A549 (cell line): ENCODE measurements at places on chromosomes 2 and 18.

GRCh38 chr2:240146627-240147278 is 6.3 kb upstream of the OTOS start:
- DNase-seq: no peak

- no peak for DNase-seq
Measured at GRCh38 chr2:225756198-225756597, 356.7 kb downstream of the NYAP2 start.

DNA sequence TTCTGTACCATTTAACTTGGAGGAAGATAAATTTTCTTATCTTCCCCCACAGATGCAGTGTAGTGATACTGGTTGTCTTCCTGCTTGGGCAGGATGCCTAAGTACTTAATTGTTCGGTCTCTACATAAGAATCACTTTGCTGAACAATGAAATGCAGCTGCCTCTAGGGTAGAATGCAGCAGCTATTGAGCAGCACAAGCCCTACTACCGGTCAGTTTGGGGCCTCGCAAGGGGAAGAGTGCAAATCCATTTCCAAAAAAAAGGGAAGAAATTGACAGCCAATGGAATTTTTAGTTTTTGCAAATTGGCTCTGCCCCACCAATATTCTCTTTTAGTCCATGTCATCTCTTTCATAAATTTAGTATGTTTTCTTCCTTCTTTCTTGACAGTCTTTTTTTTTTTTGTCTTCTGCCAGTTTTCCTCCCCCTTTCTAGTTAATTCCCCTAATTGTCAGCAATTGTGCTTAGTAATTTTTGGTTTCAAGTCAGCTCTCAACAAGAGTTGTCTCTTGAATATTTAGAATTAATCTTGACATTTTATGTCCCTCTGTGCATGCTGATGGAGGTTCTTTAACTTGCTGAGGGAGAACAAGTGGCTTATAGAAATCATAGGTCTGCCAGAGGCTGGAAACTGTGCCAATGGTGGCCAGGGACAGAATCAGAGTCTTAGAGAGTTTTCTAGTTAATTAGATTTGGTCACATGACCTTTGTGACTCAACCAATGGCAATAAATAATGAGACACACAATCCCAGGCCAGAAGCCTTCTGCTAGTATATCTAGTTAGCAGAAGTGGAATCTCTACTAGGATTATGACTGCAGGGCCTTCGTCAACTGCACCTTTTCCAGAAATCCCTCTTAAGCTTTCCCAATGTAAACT is 270.0 kb downstream of the CTNNA2 start:
- DNase-seq: no peak

DNA sequence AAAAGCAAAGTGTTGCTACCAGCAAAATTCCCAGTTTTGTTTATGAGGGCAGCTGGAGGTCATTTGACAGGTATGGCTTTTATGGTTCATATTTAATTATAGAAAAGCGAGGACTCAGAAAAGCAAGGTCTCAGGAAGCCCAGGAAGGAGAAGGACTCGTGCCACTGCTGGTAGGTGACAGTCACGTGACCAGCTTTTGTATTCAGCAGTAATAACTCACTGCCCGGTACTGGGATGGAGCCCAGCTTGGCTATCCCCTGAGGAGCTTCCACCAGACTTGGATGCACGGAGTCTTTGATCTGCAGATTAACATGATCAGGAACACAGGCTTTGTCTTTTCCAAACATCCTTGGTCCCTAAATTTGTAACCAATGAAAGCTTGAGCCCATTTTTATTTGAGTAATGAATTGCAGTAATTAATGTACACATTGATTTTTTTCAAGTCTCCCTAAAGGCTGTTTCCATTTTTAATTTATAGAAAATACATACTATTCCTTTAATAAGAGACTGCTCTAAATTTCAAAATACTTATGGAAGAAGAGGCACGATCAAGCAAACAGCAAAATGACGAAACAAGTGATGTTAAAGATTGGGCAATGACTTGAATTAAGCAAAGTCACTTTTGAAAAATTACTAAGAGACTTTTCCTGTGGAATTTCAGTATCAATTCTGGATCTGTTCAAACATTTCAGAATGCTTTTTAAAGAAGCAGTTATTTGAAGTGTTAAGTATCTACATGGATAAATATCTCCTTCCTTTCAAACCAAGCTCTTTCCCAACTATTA is 251.7 kb upstream of the HNRNPA3 start:
- DNase-seq: no peak

DNA sequence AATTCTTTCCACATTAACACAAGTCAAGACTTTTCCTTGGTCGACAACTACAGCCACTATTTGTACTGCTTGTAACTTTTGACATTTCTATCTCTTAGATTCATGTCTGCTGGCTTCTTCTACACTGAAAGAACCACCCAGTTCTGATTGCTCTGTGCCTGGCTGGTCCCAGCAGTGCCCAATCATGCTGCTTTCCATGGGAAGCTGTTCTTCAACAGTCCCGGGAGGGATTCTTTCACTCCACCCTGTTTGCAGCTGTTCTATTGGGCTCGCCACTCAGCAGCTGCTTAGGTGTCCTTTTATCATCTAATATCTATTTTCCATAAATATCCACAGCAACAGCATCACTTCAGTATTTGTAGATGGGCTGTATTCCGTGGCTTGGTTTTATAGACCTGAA is 471.1 kb upstream of the SMIM21 start:
- DNase-seq: no peak

GRCh38 chr2:231934441-231935206 is 8.4 kb upstream of the NPPC start:
- DNase-seq: no peak

GRCh38 chr2:20052861-20053281 is 1.4 kb upstream of the LAPTM4A start:
- peak; percentile 81 for DNase-seq

DNA sequence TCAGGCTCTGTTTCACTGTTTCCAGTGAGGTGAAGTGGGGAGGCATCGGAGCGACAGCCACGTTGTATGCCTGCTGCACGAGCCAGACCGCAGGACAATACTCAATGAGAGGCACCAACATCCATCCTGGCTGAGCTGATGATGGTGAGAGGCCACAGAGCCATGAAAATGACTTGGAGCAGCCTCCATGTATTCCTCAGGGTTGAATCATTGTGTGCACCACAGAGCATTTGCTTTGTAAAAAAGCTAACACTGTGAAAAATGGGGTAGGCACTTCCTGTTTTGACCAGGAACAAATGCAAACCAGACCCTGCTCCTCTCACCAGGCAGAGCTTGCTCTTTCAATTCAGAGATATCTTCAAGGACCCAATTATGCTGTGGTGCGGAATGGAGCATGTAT is 87.2 kb downstream of the LPIN1 start:
- no peak for DNase-seq
